ENCODE measurements at places on chromosomes 4 and X.

DNA sequence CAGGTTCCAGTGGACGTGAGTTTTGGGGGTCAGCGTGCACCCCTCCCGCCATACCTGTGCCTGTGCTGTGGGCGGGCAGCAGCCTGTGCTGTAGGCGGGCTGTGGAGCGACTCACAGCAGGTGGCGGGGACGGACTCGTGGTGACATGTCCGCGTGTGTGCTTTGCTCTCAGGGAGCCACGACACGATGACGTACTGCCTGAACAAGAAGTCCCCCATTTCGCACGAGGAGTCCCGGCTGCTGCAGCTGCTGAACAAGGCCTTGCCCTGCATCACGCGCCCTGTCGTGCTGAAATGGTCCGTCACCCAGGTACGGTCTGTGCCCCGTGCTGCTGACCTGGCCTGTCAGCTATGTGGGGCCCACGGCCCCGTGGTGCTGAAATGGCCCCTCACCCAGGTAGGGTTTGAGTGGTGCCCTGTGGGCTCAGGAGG is 7.4 kb downstream of the PLCXD1 start:
- no peak for DNase-seq

- no peak for DNase-seq
Measured at GRCh38 chr4:118935819-118936218, 47.2 kb downstream of the SYNPO2 start.

GRCh38 chr4:184815046-184815877 is 10.5 kb downstream of the ACSL1 start:
- DNase-seq = peak; percentile 81

- peak; percentile 18 for DNase-seq
Measured at GRCh38 chr4:128776794-128777216, 32.7 kb upstream of the JADE1 start.

DNA sequence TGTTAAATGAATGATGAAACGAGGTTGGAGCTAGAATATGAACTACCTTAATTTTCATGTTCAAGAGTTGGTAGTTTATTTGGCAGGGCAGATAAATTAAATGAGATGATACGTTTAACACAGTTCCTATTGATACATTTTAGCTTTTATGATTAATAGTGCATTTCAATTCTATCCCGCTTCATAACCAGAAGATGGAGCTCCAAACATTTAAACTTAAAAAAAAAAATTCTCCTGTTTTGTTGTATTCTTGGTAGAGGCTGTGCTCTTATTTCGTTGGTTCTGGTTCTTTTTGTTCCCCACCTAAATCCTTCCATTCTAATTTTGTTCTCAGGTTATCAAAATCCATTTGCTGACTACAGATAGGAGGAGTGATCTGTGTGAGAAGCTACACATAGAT is 71.8 kb upstream of the PTPN13 start:
- DNase-seq = no peak
